Colonic mucosa (tissue), 4 donors: ENCODE measurements at places on chromosomes 16 and 17. TPM values are rescaled to one million over a fixed set of nuclear protein-coding genes. Genes with fewer than 3 reads are reported as not detected.

- no peak for DNase-seq
These were observed 6.0 kb downstream of the MTSS2 start for GRCh38 chr16:70679671-70680494.

DNA sequence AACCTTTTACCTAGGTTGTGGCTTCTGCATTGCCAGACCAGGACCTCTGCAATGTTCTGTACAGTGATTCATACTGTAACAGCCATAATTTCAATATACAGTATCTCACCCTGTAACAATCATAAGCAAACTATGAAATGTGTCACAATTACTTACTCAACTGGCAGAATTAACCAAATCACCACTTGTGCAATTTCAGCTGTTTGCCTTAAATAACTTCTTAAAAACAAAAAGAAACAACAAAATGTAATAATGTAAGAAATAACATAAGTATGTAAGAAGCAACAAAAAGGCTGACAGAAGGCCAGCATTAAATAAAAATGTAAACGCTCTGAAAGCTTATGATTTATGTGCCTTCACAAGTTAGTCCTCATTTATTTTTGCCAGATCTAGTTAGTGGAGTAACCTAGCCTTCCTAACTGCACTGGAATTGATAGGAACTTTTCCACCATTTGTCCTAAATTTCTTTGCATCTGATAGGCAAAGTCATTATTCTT, 96.9 kb downstream of the SKAP1 start:
- DNase-seq: no peak

GRCh38 chr17:79914813-79915740, 75.8 kb upstream of the CBX4 start:
- no peak for DNase-seq

DNA sequence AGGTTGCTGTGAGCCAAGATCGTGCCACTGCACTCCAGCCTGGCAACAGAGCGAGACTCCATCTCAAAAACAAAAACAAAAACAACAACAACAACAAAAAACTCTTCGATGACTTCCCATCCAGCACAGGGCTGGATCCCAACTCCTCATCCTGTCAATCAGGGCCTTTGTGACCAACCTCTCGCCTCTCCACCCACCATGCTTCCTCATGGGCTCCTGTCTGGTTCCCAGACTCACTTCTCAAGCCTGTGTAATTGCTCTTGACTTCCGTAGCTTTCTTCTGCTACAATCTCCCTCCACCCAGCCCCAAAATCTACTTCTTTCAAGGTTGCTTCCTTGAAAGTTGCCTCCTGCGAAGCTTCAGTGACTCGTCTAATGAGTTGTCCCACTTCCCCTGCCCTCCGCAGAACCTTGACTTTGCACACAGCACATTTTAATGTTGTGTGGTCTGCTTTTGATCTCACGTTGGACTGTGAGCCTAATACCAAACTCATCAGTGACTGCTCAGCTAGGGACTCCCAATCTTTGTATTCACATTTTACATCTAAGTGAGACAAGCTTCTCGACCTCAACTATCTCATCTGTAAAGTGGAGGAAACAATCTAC, 936 bp upstream of the RASL10B start:
- no peak for DNase-seq

DNA sequence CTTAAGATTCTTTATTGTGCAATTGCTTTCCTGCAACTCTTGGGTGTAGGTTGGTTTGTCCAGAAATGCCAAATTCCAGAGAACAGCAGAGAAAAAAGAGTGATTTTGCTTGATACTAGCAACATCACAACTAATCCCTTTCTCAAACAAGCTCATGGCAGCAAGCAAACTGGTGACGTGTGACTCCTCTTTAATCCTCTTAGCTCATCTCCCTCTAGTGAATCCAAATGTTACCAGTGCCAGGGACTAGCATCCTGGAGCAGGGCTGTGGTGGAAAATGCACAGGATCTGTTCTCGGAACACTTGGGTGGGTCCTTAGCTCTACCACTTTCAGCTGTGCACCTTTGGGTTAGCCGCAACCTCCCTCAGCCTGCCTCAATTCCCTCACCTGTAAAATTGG, 204.0 kb upstream of the CCL2 start:
- no peak for DNase-seq

DNA sequence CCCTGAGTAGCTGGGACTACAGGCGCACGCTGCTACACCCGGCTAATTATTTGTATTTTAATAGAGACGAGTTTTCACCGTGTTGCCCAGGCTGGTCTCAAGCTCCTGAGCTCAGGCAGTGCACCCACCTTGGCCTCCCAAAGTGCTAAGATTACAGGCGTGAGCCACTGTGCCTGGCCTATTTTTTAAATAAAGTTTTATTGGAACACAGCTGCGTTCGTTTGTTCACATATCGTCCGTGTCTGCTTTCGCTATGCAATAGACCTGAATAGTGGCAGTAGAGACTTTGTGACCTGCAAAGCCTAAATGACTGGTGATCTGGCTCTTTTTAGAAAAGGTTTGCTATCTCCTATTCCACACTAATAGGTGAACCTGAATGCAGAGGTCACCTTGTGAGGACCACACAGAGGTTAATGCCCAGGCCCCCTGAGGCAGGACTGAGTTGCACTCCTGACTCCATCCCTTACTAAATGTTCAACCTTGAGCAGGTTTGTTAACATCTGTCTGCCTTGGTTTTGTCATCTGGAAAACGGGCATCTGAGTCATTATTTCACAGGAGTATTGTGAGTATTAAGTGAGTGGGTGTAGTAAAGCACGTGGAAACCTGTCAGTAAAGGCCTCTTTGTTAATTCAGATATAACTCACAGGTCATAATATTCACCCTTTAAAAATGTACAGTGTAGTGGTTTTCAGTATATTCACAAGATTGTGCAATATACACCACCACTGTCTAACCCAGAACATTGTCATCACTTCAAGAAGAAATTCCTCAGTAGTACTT, 157.5 kb upstream of the CACNG5 start:
- DNase-seq: no peak

The HYDIN gene
- total RNA-seq: 0.64 TPM

DNA sequence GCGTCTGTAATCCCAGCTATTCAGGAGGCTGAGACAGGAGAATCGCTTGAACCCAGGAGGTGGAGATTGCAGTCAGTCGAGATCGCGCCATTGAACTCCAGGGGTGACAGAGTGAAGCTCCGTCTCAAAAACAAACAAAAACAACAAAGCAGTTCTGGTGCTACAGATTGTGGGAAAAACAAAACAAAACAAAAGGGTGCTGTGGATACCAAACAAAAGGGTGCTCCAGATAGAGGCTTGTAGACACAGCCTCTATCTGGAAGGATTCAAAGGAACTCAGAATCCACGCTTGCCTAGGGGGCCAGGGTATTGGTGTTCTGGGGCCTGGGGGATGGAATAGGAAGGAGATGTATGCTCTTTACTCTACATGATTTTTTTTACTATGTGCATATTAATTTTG, 2.5 kb downstream of the MYLK3 start:
- DNase-seq: no peak

- no peak for DNase-seq
These were observed 417.8 kb downstream of the TMEM114 start for GRCh38 chr16:8172551-8172950.

The FOXL1 gene
- 3.2 TPM for total RNA-seq

DNA sequence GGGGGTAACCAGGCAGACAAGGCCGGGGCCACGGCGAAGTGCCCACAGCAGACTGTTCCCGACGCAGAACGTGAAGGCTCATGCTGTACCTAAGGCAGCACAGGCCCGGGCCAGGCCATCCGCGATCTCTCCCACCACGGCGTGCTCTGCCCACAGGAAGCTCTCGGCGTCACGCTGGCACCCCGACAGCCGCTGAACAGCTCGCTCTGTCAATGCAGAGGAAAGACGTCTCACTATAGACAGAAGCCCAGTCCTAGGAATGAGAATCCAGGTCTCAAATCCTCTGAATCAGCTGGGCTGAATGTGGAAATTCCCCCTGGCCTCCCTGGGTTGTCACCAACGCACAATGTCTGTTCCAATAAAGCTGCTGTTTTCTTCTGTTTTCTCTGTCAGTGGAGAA, 21.4 kb downstream of the SERPINF1 start:
- no peak for DNase-seq

DNA sequence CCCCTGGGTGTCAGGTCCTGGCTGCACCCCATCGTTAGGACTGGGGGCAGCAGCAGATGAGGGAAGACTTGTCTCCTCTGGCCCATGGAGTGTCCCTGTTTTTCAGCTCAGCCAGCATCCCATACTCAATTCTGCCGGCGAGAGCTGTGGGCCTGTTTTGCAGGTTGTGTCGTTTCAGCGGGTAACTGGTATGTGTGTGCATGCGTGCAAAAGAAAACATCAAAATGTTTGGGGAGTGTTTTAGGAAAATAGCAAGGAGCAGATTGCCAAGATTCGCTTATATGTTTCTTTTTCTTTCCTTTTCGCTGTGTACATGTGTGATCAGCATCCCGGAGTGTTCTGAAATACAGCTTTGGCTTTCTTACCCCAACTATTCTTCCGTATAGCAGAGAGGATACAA, 34.7 kb downstream of the MSI2 start:
- no peak for DNase-seq

The HEATR9 gene
- total RNA-seq: not detected

- DNase-seq: no peak
These were observed 6.5 kb upstream of the HBM start for GRCh38 chr16:159136-159849.

DNA sequence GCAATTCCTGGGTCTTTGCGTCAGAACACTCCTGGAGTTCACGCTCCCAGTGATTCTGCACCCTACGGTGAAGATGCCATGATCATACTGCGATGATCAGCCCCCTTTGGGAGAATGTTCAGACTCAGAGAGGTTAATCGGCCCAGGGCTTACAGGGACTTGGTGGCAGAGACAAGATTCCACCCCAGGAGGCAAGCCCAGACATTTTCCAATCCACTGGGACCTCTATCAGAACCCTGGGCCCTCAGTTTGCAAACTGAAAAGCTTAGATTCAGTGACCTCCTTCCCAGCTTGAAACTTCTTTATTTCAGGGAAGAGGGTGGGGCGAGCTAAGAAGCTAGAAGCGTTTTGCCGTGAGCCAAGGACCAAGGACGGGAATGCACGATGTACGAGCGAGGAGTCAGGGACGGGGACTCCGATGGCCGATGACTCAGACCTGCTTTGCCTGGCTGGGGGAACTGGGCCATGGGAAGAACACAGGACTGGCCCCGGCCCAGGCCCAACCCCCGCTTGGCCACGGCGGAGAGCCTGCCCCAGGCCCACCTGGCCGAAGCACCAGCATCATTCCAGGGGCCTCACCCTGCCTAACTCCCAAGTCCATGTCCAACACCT, 34.7 kb downstream of the SOCS3 start:
- no peak for DNase-seq

DNA sequence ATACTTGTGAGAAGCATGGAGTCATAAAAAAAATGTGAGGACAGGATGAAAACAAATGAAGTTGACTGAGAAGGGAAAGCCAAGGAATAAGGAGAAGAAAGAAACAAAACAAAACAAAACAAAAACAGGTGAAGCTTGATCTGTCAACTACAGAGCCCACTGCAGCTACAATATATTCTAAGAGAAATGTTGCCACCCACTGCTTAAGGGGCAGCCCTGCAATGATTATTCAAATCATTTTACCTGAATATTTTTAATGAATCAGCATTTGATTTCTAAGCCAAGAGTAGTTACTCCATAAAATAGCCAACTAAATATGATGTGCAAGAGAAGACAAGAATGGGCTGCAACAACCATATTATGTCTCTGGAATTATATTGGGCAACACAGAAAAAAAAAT, 252.0 kb upstream of the KIF2B start:
- DNase-seq: no peak

The ITGB3 gene
- 1.9 TPM for total RNA-seq

The PRDM7 gene
- not detected for total RNA-seq

GRCh38 chr16:1938316-1938715, 4.7 kb downstream of the MSRB1 start:
- DNase-seq: no peak

DNA sequence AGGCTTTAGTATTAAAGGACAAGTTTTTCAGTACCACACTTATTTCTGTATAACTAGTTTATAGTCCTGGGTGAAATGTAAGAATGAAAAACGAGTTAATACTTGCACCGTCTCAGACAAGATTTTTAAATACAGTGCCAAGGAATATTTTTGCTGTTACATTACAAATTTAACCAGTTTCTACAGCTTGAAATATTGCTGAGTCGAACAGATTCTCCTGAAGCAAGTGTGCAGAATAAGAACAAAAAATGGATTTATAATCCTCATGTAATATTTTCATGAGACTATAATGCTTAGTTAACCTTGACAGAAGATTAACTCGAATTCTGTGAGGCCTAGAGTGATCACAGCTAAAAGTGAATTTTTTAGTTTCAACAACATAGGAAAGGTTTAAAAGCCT, 3.1 kb downstream of the NETO2 start:
- DNase-seq: no peak

GRCh38 chr16:49398761-49399160, 25.2 kb downstream of the C16orf78 start:
- no peak for DNase-seq

DNA sequence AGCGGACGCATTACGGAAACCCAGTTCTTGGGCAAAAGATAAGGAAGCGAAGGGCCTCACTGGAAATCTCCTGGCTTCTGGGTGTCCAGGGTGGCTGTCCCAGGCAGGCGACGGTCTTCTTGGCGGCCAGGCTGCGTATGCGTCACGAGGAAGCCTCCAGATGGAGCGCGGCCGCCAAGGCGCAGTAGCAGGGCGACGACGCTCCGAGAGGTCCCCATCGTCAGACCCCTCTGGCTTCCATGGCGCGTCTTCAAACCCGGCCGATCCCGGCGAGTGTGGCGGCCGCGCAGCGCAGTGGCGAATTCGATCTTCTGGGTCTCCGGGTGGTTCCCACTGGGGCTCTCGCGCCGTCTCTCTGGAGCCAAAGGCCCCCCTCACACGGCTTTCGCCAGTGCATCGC, 13.8 kb upstream of the ANKRD40CL start:
- no peak for DNase-seq

The PIK3R6 gene
- total RNA-seq: 0.96 TPM

DNA sequence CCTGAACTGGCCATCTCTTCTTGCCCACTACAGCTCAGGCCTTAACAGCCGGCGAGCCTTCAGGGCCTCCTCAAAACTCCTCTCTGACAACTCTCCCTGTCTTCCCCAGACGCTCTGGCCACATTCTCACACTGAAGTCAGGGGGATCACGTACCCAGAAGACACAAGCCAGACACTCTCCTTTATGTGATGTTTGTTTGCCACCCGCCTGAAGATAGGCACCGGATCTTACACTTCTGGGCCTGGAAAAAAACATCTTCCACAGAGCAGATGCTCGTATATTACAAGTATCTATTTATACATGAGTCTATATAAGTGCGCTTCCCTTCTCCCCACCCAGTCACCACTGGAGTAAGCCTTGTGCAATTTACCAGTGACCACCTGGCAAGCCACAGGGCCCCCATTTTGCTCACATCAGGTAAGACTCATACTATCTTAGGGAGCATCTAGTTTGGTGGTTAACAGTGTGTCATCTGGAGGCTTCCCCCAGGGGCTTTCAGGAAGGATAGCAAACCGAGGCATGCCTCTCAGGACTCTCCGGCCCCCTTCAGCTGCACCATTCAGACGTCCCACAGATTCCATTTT, 349.4 kb downstream of the SOX9 start:
- DNase-seq: no peak

GRCh38 chr17:14095631-14096030, 26.3 kb downstream of the COX10 start:
- DNase-seq: no peak

The C1QL1 gene
- 1.2 TPM for total RNA-seq

The PDK2 gene
- 56.4 TPM for total RNA-seq

GRCh38 chr16:11329891-11330290, 15.4 kb upstream of the RMI2 start:
- DNase-seq: no peak
